RPMI7951 (cell line): ENCODE measurements at places on chromosomes 1 and 21.

DNA sequence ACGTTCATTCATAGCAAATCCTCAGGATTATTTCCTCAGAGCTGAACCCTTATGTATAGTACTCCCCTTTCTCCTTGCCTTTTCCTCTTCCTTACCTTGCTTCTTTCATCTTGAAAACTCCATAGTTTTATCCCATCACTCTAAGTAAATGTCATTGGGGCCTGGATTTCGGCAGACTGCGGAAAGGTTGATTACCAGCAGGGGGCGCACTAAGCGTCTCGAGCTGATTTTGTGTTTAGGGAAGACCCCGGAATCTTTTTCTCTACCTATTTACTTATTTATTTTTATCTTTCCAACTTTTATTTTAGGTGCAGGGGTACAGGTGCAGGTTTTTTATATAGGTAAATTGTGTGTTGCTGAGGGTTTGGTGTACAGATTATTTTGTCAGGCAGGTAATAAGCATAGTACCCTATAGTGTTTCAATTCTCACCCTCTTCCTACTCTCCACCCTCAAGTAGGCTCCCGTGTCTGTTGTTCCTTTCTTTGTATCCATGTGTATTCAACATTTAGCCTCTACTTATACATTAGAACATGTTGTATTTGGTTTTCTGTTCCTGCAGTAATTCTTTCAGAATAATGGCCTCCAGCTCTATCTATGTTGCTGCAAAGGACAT is 11.4 kb upstream of the MTARC1 start:
- peak; percentile 7 for DNase-seq

DNA sequence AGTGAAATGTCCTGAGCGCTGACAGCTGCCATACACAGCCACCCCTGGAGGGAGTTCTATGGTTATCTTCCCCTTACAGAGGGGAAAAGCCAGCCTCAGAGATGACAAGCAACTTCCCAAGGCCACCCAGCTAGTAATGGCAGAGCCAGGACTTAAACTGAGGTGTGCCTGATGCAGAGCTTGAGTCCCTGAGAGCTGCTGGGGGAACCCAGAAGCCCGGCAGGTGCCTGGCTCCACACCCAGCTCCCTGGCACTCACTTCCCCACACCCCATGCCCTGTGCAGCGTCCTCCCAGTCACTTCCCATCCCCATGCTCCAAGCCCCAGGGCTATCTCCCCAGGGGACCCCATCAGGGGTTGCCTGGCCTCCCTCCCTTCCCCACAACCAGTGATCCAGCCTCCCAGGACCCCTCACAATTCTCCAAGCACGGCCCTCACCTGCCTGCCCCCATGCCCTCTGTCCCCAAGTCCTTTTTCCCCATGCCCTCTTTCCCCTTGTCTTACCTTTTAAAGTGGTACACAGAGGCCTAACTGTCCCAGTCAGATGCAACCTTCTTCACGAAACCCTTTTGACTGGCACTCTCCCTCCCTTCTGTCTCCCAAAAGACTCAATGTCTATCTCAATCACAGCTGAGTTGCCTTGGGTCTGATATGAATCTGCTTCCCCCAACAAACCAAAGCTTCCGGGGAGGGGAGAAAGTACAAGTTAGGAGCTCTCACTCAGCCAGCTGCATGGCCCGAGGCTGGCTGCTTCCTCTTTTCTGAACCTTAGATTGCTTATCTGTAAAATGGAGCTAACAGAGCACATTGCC is 39.8 kb upstream of the LRP8 start:
- DNase-seq, result peak; percentile 63

DNA sequence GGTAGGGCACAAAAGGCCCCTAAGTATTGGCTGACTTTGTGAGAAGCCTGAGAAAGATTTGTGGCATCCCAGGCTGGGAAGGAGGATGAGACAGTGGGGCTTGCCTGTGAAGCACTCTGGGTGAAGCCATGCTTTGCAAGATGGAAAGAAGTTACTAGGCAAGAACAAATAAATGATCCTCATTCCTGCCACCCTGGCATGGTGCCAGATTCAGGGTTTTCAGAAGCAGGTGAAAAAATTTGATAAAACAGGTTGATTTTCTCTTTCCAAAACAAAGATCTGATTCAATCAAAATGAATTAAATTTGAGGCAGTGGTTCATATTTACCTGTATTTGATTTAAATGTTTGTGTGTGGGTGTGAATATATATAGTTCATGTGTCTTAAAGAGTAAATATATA is 386.9 kb upstream of the PROX1 start:
- no peak for DNase-seq

GRCh38 chr21:43867948-43868347 is 2.9 kb downstream of the AGPAT3 start:
- no peak for DNase-seq

GRCh38 chr21:24870633-24871032 is 736.6 kb downstream of the MRPL39 start:
- DNase-seq, result no peak
